ENCODE measurements at places on chromosomes 16 and 17.

DNA sequence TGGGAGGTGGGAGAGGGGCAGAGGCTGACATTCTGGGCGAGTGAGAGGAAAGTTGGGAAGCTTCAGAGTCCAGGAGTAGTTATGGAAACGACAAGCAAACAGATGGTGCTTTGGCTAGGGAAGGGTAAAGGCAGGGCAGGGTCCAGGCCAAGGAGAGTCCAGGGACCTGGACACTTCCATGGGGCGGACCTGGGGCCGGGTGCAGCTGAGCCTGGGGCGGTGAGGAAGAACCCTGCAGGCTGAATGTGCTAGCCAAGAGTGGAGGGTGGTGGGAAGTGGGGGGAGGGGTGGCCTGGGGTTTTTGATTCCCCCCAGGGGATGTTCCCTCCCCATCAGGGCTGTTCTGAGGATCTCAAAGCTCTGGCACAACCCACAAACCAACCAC lies 2.6 kb downstream of the PPP1R9B start:
- no peak for DNase-seq

GRCh38 chr17:6523809-6524355 lies 32.5 kb downstream of the PITPNM3 start:
- DNase-seq = no peak

DNA sequence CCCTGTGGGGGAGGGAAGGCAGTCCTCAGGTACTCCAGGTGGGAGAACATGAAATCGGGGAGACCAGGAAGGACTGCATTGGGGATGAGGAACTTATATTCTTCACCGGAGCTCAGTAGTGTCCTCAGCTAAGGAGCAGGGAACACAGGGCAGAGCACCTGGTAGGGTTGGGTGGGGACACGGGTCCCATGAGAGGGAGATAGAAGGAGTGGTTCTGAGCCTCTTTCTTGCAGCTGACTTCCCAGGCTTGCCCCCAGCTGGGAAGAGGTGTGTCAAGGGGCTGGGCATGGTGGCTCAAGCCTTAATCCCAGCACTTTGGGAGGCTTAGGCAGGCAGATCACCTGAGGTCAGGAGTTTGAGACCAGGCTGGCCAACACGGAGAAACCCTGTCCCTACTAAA lies 2.1 kb downstream of the FHOD1 start:
- DNase-seq = no peak

DNA sequence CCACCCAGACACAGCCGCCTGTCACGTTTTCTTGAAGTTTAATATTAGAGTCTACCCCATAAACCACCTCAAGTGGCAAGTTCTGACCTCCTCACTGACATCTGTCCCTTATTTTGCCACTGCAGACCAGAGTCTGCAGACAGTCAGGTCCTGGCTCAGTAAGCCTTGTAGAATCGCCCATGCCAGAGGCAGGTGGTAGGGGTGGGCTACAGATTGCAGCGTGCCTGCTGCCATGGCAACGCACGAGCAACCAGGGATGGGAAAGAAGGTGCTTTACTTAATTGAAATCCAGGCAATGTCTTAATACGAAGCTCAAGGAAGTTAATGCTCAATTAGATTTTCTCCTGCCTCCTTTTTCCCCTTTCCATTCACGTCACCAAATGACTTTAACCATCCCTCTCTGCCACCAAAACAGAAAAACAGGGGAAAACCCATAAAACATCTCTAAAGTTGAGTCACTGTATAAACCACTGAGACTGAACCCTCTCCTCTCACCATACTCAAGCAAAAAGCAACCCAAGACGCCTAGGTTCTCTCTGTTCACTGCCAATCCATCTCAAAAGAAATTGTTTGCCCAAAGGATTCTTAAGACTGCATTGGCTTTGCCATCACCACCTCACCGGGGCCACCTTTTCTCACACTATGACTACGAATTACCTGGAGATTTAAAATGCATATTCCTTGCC lies 228.8 kb downstream of the SLC39A11 start:
- DNase-seq = no peak

DNA sequence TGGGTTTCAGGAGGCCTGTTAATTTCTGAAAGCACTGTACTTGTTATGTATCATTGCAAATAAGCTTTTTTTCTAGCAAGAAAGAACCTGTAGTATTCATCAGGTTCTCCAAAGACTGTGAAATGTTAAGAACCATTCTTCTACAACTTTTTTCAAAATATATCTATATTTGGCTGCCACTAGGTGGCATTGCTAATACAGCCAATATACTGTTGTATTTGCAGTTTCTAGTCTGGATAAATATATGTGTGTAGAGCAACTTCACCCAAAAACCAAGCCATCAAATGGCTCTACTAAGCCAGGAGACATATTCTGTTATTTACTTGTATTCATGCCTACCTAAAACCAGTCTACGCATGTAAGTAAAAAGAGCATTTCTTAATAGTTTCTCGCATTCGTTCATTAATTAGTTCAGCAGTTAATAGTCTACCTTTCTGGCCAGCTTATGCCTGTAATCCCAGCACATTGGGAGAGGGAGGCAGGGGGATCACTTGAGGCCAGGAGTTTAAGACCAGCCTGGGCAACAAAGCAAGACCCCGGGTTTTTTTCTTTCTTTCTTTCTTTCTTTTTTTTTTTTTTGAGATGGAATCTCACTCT lies 39.5 kb downstream of the VMP1 start:
- DNase-seq = no peak

DNA sequence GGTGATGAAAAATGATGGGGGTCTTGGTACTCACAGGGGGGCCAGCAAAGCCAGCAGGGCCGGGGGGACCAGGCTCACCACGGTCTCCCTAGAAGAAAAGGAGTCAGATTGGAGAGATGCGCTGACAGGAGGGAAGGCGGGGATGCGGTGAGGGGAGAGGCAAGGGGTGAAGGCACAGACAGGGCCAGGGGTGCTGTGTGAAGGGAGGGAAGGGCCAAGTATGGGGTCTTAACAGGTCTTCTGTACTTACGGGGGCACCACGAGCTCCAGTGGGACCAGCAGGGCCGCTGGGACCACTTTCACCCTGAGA lies 11.2 kb downstream of the COL1A1 start:
- no peak for DNase-seq
